ENCODE measurements at places on chromosomes 4 and X. TPM values are rescaled to one million over a fixed set of nuclear protein-coding genes. Genes with fewer than 3 reads are reported as not detected.

- no peaks in the 10 kb centered on the region for H3K36me3 ChIP-seq
- no peak within 1 kb of the TSS for H3K27ac ChIP-seq
- H3K4me3 ChIP-seq, result peak within 1 kb of the TSS; percentile 55
Observed at GRCh38 chrX:63784902-63785707, at the start of gene ARHGEF9. Gene ARHGEF9, minus strand, starts transcription at chrX:63785214. Its CDS starts 69 bp downstream, at chrX:63785145.

- no peak for DNase-seq
- peaks cover 4% of the 10 kb centered on the region for H3K4me1 ChIP-seq
- no peak overlapping the region for H3K27ac ChIP-seq
- no peak overlapping the region for H3K4me3 ChIP-seq
Observed at GRCh38 chrX:17359500-17359899, 15.5 kb upstream of the NHS start.

DNA sequence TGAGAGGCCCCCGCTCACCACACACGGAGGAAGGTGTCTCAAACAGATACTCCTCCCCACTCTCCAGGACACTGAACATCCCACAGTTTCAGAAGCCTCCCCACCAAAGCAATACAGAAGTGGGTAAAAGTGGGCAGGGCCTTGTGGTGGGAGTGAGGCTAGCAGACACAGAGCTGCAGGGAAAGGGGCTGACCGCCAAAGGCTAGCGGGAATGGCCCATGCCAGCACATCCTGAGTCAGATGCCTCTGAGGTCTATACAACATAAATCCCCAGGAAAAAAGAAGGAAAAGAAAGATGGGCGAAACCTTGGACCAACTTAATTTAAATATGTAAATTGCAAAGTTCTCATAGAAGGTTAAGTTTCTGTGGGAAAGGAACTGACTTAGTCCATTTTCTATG is 21.9 kb upstream of the ARHGAP10 start:
- no peak for DNase-seq
- no peaks in the 10 kb centered on the region for H3K36me3 ChIP-seq
- H3K4me3 ChIP-seq, result no peak overlapping the region
- no peak overlapping the region for H3K27ac ChIP-seq

GRCh38 chrX:262381-262909 is 18.7 kb upstream of the PLCXD1 start:
- no peak overlapping the region for H3K4me3 ChIP-seq
- H3K4me1 ChIP-seq, result no peaks in the 10 kb centered on the region
- no peak for DNase-seq
- no peaks in the 10 kb centered on the region for H3K36me3 ChIP-seq

GRCh38 chr4:55447108-55447708 is 51.5 kb downstream of the TMEM165 start:
- no peak for DNase-seq
- H3K4me3 ChIP-seq, result no peak overlapping the region
- peaks cover 12% of the 10 kb centered on the region for H3K4me1 ChIP-seq
- peaks cover 14% of the 10 kb centered on the region for H3K36me3 ChIP-seq

DNA sequence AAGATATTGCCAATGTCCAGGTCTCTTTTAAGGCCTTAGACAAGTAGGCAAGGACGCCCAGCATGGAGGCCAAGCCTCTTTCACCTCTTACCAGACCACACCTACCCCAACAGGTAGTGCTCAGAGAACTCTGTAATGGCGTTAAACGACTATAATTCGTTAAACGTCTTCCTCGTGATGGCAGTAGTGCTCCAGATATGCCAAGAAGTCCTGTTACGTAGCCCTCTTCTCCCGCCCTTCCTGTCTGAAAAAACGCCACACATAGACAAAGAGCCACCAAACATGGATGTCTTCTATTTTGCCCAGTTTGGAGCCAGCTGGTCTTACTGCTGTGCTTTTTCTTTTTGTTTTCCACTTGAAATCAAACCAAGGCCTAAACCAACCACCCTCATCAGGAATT is 190.7 kb downstream of the OR13H1 start:
- no peak overlapping the region for H3K4me3 ChIP-seq
- H3K27ac ChIP-seq, result no peak overlapping the region
- peaks cover 11% of the 10 kb centered on the region for H3K36me3 ChIP-seq
- no peaks in the 10 kb centered on the region for H3K4me1 ChIP-seq

- H3K4me3 ChIP-seq, result no peak overlapping the region
- H3K27ac ChIP-seq, result peak overlapping the region; percentile 13
- H3K4me1 ChIP-seq, result peaks cover 16% of the 10 kb centered on the region
- no peaks in the 10 kb centered on the region for H3K27me3 ChIP-seq
Observed at GRCh38 chrX:148609515-148610327, 109.3 kb downstream of the AFF2 start.

DNA sequence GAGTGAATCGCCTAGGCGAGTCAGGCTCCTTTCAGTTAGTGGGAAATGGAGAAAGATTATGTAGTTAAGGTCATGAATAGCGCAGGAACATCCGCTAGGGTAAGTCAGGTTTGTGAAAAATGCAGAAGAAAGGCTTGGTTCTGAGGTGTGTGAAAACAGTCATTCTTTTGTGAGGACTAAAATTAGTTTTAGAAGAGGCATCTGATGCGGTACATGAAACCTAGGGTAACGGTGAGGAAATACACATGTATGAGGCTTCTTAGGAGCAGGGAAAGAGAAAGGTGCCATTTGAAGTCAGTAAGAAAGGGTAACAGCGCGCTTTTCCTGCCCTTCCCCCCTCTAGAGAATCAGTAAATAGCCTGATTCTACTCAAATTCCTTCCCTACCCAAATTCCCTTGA is 570 bp upstream of the RNF128 start:
- peaks cover 3% of the 10 kb centered on the region for H3K4me1 ChIP-seq
- no peaks in the 10 kb centered on the region for H3K36me3 ChIP-seq
- peak overlapping the region; percentile 56 for H3K4me3 ChIP-seq

DNA sequence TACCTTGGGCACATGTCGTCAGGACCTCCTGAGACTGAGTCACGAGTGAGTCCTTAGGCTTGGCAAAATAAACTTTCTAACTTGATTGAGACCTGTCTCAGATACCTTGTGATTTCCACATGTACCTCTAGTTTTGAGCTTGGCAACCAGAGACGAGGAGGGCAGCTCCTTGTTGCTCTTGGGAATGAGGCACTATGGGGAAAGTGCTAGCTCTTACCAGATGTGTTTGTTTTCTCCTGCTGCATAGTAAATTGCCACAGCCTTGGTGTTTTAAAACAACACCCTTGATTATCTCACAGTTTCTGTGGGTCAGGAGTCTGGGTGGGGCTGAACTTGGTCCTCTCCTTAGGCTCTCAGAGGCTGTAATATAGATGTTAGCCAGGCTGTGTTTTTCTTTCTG is 59.1 kb upstream of the MAML3 start:
- H3K27ac ChIP-seq, result no peak overlapping the region
- no peak for DNase-seq
- H3K36me3 ChIP-seq, result no peaks in the 10 kb centered on the region
- no peaks in the 10 kb centered on the region for H3K27me3 ChIP-seq

DNA sequence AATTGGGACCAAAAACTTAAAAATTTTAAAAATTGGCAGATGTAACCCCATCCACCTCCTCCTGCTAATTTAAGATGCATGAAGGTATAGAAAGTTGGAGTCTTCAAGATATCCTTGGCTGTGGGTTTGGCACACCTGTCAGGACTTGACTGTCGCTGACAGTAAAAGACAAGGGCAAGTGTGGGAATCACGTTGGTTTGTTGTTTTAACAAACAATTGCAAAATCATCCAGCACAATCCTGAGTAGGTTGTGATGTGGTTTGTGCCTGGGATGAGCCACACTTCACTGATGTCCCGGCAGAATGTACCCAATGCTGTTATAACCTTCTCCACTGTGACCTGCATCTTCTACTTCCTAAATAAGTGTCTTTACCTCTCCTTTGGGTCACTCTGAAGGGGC is 24.0 kb downstream of the HOPX start:
- no peak for DNase-seq
- no peaks in the 10 kb centered on the region for H3K36me3 ChIP-seq
- no peak overlapping the region for H3K27ac ChIP-seq
- no peak overlapping the region for H3K4me3 ChIP-seq
- H3K4me1 ChIP-seq, result peaks cover 34% of the 10 kb centered on the region

DNA sequence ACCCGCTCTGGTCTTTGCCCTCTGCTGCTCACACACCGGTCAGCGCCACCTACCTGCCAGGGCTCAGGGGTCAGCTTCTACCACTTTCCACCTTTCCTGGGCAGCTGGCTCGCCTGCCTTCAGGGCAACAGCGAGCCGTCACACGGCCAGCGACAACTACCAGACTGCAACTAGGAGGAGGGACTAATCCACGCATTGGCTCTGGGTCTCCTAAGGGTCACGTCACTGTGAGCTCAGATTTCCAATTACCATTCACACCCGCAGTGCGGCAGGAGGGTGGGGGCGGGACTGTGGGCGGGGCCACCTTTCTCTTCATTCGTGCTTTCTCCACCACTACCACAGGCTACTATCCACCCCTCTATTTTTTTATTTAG is at the start of gene BEX5:
Gene BEX5, minus strand, starts transcription at position 172 of the 374 bp plus-strand sequence. CDS start 1,712 bp downstream, outside the sequence.
- peaks cover 13% of the 10 kb centered on the region for H3K27me3 ChIP-seq
- H3K27ac ChIP-seq, result peak within 1 kb of the TSS; percentile 82
- H3K4me1 ChIP-seq, result peaks cover 9% of the 10 kb centered on the region
- no peaks in the 10 kb centered on the region for H3K36me3 ChIP-seq

GRCh38 chr4:95572304-95572991 is 23.7 kb upstream of the UNC5C start:
- no peak for DNase-seq
- no peak overlapping the region for H3K4me3 ChIP-seq
- H3K27me3 ChIP-seq, result peaks cover 6% of the 10 kb centered on the region
- no peak overlapping the region for H3K27ac ChIP-seq
- no peaks in the 10 kb centered on the region for H3K4me1 ChIP-seq

DNA sequence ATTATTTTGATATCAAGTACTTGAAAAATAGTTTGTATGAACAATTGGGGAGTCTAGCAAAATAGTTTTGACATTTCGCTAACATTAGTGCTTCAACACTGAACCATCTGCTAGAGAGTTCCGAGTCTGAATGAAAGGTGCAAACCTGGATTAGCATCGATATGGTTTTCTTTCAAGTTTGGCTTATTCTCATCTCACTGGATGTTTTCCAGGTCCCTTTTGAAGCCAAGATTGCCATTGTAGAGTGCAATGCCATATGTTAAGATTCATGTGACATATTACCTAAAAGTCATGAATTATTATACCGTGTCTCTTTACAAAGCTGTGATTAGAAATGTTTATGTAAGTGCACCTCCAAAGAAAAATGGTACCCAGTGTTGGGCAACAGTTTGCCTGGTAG is 36.8 kb upstream of the NAA11 start:
- no peaks in the 10 kb centered on the region for H3K36me3 ChIP-seq
- no peaks in the 10 kb centered on the region for H3K27me3 ChIP-seq
- DNase-seq, result no peak
- H3K4me3 ChIP-seq, result no peak overlapping the region
- no peak overlapping the region for H3K27ac ChIP-seq

- no peaks in the 10 kb centered on the region for H3K4me1 ChIP-seq
- peaks cover 35% of the 10 kb centered on the region for H3K27me3 ChIP-seq
- H3K4me3 ChIP-seq, result no peak overlapping the region
- DNase-seq, result no peak
Observed at GRCh38 chr4:8594097-8595038, 1.8 kb downstream of the CPZ start.

DNA sequence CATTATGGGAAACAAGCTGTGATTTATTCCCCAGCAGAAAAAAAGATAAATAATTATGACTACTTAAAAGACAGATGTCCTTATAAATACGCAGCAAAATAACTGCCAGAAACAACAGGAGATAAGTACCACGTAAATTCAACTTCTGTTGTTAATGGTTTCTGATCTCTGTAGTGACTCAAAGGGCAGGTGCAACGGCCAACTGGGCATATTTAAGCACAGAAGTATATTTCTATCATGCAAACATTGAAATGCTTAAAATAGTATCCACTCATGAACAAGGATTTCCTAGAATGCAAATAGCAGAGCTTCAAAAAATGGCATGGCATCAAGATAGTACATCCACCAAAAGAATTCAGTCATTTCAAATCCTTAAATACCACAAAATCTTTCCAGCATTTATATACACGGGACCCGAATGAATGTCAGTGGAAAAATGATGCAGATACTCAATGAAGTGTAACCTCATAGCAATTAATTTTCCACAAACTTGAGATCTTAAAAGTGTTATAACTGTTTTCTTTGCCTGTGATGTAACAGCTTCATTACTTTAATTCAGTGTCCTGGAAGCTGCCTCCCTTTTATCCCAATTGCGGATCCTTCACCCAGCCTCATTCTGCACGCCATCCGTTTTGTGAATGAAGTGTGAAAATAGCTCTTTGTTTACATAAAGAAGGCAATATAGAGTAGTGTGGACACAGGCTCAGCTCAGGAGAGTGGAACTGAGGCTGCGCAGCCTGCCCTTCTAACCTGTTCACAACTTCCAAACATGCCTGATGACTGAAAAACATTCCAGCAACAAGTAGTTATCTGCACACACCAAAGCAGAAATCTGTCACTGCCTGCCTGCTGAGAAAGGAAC is 10.2 kb downstream of the PDGFC start:
- no peaks in the 10 kb centered on the region for H3K36me3 ChIP-seq
- no peak overlapping the region for H3K27ac ChIP-seq
- no peak overlapping the region for H3K4me3 ChIP-seq
- DNase-seq, result no peak
- H3K4me1 ChIP-seq, result no peaks in the 10 kb centered on the region
- H3K27me3 ChIP-seq, result peaks cover 5% of the 10 kb centered on the region

GRCh38 chr4:127403471-127404084 is 229.2 kb upstream of the INTU start:
- H3K27ac ChIP-seq, result no peak overlapping the region
- no peak for DNase-seq
- no peak overlapping the region for H3K4me3 ChIP-seq
- no peaks in the 10 kb centered on the region for H3K27me3 ChIP-seq
- H3K36me3 ChIP-seq, result no peaks in the 10 kb centered on the region

DNA sequence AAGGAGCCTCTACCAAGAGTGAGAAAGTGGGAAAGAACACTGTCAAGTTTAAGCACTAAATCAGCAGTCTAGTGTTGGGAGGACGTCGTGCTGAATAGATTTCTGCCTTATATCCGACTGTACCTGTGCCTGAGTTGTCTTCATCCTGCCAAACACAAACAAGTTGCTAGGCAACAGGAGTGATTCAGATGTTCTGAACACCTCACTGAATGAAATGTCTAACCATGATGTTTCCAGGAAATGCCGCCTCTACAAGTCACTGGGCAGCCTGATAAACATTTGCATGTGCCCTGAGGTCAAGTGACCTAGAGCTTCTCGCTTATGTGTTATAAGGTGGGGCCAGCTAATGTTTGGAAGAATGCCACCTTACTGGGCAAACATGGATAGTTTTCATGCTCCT is 37.9 kb downstream of the SGMS2 start:
- no peaks in the 10 kb centered on the region for H3K36me3 ChIP-seq
- peak; percentile 20 for DNase-seq
- no peak overlapping the region for H3K4me3 ChIP-seq

- peaks cover 71% of the 10 kb centered on the region for H3K4me1 ChIP-seq
- H3K27ac ChIP-seq, result no peak overlapping the region
Observed at GRCh38 chr4:76984788-76985211, 35.2 kb downstream of the SEPTIN11 start.

- H3K4me1 ChIP-seq, result no peaks in the 10 kb centered on the region
- no peaks in the 10 kb centered on the region for H3K27me3 ChIP-seq
- H3K27ac ChIP-seq, result no peak overlapping the region
Observed at GRCh38 chr4:113094802-113095201, 45.3 kb downstream of the ANK2 start.

- H3K4me3 ChIP-seq, result no peak overlapping the region
- no peaks in the 10 kb centered on the region for H3K36me3 ChIP-seq
- H3K4me1 ChIP-seq, result no peaks in the 10 kb centered on the region
- peaks cover 41% of the 10 kb centered on the region for H3K27me3 ChIP-seq
Observed at GRCh38 chr4:18071894-18072293, 50.3 kb upstream of the LCORL start.

The SPANXA1 gene
- total RNA-seq, result not detected

The UGT8 gene
- 0.12 TPM for total RNA-seq

The BGN gene
- not detected for total RNA-seq

The CCDC120 gene
- 3.7 TPM for total RNA-seq

The ARMCX2 gene
- total RNA-seq, result 15.6 TPM

The TREX2 gene
- 1.8 TPM for total RNA-seq

The HMGN5 gene
- 3.9 TPM for total RNA-seq

The MAGEB1 gene
- not detected for total RNA-seq

The UGT2B10 gene
- total RNA-seq, result not detected

The GUCY1A1 gene
- 0.14 TPM for total RNA-seq

The CLNK gene
- total RNA-seq, result 0.35 TPM

Measured in activated naive CD8-positive, alpha-beta T cell treated with anti-CD3 and anti-CD28 coated beads for 36 hours (primary cell).